ENCODE measurements at places on chromosomes 1 and 21.
A peak's percentile ranks its signal among the peaks of the same experiment; 100 is the strongest.

- no peak for DNase-seq
These were observed 602.8 kb downstream of the BRINP3 start for GRCh38 chr1:189874715-189875435.

GRCh38 chr1:180924939-180925338 is 12.2 kb downstream of the KIAA1614 start:
- DNase-seq, result no peak

DNA sequence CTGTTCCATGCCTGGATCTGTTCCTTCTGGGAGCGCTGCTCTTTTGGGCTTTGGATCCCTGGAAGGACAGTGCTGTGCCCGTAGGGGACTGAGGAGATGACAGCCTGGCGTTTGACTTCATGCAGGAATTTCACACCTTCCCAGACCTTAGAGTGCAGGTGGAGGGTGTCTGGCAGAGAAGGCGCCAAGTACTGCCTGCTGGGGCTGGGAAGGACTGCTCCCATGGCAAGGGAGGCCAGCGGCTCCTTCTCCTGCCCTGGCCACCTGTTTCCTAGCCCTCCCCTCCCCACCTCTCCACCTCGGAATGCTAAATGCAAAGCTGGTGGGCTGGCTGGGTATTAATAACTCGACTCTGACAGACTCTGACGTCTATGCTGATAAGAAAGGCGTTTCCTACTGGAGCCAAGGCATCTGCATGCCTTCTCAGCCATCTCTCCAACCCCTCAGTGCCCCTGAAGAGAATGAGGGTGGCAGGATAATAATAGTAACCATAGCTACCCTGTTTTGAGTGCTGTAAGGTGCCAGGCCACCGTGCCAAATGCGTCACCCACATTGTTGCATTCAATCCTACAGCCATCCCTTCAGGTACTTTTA is 17.5 kb upstream of the PDIK1L start:
- peak; percentile 29 for DNase-seq

GRCh38 chr1:81446000-81446669 is 354.6 kb upstream of the ADGRL2 start:
- no peak for DNase-seq

- DNase-seq, result no peak
These were observed 58.6 kb upstream of the C8B start for GRCh38 chr1:57024428-57024827.

- peak; percentile 69 for DNase-seq
These were observed 26.8 kb upstream of the NCAM2 start for GRCh38 chr21:20971296-20971921.

DNA sequence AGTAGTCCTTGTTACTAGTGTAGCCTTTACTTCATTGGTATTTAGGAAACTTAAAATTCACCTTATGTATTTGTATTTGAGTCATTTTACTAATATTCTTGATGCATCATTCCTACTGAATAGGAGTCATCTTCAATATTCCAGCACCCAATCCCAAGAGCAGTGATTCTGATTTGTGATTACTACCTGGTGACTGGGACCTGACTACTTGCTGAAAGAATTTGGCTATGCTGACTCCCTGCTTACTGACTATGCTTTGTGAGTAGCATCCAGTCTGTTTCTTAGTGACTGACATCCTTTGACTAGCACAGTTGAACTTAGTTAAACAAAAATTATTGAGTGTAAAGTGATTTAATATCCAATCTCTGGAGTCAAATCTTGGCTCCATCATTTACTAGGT is 129.9 kb upstream of the NEGR1 start:
- no peak for DNase-seq

- DNase-seq, result no peak
These were observed 17.9 kb downstream of the OBSCN start for GRCh38 chr1:228225740-228226139.

DNA sequence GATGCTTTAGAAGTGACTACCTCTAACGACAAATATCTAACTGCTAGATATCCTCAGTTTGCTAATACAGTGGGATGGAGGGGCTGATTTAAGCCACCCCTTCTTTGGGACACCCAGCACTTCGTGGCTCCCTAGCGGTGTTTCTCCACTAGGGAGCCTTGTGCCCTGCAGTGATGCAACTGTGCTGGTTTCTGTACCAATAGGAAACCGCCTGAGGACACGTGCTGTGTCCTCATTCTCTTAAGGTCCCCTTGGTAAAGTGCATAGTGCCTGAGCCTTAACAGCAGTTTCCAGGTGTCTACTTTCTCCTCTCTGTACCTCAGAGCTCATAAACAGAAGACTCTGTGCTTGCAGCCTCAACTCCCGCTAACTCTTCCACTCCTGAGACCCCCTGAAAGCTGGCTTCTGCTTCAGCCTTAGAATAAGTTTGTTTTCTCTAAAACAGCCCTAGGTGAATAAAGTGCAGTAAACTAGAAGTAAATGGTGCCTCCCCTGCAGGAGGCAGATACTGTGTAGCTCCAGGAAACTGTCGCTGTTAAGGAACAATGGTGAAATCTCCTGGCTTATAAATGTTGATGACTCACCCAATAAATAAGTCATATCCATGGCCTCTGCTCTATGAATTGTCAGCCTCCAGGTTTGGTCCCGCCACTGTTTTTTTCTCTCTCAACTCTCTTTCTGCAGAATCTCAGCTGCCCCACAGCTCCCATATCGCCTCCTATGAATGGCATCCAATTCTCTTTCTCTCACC is 130.4 kb downstream of the AK5 start:
- peak; percentile 58 for DNase-seq

DNA sequence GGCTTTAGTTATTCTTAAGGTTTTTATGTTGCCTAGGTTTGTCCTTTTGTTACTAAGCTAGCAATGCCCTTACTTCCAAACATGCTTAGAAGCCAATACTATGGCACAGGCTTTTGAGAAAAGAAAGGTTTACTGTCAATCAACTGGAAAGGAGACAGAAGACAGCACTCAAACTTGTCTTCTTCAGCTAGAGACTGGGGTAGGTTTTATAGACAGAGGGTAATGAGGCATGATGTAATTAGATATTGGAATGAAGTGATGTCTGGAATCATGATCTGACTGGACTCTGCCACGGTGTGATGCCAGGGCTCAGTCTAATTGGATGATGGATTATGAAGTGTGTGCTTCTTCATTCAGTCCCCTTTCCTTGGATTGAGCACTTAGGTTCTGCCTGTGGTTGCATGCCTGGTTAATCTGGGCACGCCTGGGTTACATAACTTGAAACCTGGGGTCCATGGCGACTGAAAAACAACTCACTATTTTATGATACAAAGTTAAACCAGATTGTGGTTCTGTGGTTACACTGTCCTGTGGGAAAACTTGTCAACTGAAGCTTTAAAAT is 625.8 kb downstream of the BRINP3 start:
- DNase-seq, result peak; percentile 45

DNA sequence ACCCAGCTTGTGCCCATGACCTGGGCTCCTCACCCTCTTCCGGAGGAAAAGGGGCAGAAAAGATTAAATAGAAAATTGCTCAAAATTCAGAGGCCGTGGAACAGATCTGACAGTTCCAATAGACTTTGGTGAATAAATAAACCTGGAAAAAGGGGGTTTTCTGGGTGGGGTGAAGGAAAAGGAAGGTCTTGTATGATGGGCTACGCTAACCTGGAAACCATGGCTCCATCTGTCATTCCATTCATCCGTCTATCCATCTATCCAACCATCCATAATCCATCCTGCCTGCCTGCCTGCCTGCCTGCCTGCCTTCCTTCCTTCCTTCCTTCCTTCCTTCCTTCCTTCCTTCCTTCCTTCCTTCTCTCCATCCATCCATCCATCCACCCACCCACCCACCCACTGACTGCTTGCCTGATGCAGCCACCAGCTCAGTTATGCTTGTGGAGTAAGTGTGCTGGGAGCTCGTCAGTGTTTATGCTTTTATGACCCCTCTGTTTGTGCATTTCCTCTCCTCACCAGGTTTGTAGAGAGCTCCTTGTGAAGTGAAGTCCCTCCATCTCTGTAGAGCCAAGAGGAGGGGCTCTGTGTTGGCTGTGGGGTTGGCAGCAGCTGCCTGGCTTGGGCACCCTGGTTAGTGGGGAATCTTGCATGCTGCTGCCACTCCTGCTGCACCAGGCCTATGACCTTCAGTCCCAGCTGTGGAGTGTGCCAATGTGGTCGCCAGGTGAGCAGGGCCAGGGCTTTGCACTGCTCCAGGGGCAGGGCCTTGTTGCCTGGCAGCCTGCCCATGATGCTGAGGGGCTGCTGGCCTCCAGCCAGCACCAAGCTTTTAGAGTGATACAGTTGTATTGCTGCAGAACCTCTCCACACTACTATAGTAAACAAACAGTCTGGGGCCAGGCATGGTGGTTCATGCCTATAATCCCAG is 16.0 kb upstream of the POU3F1 start:
- DNase-seq, result no peak

- DNase-seq, result no peak
These were observed 229.2 kb downstream of the TTLL7 start for GRCh38 chr1:83769594-83770318.

GRCh38 chr1:29633771-29634170 is 397.4 kb downstream of the PTPRU start:
- DNase-seq, result no peak

GRCh38 chr1:30134466-30135217 is 588.7 kb downstream of the MATN1 start:
- no peak for DNase-seq

- DNase-seq, result peak; percentile 45
These were observed 7.3 kb downstream of the GNG4 start for GRCh38 chr1:235642011-235642942.

GRCh38 chr1:119987686-119988085 is 81.8 kb downstream of the NOTCH2 start:
- no peak for DNase-seq

GRCh38 chr1:221306239-221306638 is 427.0 kb downstream of the HLX start:
- DNase-seq, result no peak
